ENCODE measurements at places on chromosomes 7 and 10.

- peak; percentile 15 for DNase-seq
- H3K4me1 ChIP-seq: no peaks in the 10 kb centered on the region
- peak overlapping the region; percentile 53 for H3K4me3 ChIP-seq
- peaks cover 7% of the 10 kb centered on the region for H3K27me3 ChIP-seq
- H3K36me3 ChIP-seq: no peaks in the 10 kb centered on the region
Observed at GRCh38 chr7:129144834-129145668, 544 bp downstream of the TSPAN33 start.

DNA sequence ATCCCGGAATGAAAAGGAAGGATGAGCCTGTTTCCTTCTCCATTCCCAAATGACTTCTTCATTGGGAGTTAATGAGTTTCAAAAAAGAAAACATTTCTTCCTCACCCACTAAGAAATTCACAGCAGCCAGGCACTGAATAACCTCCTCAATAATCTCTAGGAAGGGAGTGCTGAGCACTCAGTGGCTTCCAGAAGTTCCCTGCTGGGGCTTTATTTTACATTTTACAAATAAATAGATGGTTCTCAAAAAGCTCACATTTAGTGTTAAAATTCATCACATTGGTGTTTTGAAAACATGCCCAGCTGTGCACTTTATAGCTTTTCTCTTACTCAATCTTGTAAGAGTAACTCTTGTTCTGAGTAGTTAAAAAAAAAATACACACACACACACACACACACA, 148.9 kb upstream of the PFKP start:
- no peak overlapping the region for H3K27ac ChIP-seq
- no peak overlapping the region for H3K4me3 ChIP-seq
- no peaks in the 10 kb centered on the region for H3K27me3 ChIP-seq

- no peaks in the 10 kb centered on the region for H3K4me1 ChIP-seq
- no peak overlapping the region for H3K27ac ChIP-seq
- H3K4me3 ChIP-seq: no peak overlapping the region
- DNase-seq: no peak
- no peaks in the 10 kb centered on the region for H3K27me3 ChIP-seq
- H3K36me3 ChIP-seq: no peaks in the 10 kb centered on the region
Observed at GRCh38 chr7:29416276-29416937, 147.2 kb upstream of the PRR15 start.

GRCh38 chr7:30977222-30977621, 13.5 kb downstream of the GHRHR start:
- no peak for DNase-seq
- no peak overlapping the region for H3K27ac ChIP-seq
- no peak overlapping the region for H3K4me3 ChIP-seq
- H3K36me3 ChIP-seq: no peaks in the 10 kb centered on the region
- H3K27me3 ChIP-seq: no peaks in the 10 kb centered on the region

DNA sequence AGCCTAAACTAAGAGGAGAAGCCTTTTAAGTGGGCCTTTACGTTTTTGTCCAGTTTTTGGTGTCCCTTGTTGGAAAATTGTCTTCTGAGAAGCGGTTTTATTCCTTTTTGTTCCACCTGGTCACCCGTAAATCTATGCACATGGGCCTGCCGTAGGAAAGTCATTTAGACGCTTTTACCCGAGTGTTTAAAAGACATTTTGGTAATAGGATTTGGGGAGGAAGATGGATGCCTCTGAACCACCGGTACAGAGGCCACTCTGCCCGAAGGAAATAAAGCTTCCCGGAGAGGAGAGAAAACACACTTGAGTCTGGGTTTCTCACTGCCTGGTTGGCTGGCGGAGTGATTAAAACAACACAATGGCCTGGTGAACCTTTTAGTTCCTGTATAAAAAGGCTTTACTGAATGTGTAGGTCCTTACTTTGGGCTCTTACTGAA, 760 bp downstream of the THNSL1 start:
- peaks cover 17% of the 10 kb centered on the region for H3K4me1 ChIP-seq
- H3K27ac ChIP-seq: peak overlapping the region; percentile 93

GRCh38 chr7:127534636-127535035, 50.8 kb downstream of the GCC1 start:
- no peaks in the 10 kb centered on the region for H3K4me1 ChIP-seq
- no peak overlapping the region for H3K27ac ChIP-seq
- no peak for DNase-seq
- H3K36me3 ChIP-seq: no peaks in the 10 kb centered on the region

- no peak for DNase-seq
- H3K36me3 ChIP-seq: peaks cover 18% of the 10 kb centered on the region
- no peaks in the 10 kb centered on the region for H3K27me3 ChIP-seq
- H3K4me1 ChIP-seq: peaks cover 22% of the 10 kb centered on the region
Observed at GRCh38 chr7:75878312-75878768, 494 bp upstream of the RHBDD2 start.

DNA sequence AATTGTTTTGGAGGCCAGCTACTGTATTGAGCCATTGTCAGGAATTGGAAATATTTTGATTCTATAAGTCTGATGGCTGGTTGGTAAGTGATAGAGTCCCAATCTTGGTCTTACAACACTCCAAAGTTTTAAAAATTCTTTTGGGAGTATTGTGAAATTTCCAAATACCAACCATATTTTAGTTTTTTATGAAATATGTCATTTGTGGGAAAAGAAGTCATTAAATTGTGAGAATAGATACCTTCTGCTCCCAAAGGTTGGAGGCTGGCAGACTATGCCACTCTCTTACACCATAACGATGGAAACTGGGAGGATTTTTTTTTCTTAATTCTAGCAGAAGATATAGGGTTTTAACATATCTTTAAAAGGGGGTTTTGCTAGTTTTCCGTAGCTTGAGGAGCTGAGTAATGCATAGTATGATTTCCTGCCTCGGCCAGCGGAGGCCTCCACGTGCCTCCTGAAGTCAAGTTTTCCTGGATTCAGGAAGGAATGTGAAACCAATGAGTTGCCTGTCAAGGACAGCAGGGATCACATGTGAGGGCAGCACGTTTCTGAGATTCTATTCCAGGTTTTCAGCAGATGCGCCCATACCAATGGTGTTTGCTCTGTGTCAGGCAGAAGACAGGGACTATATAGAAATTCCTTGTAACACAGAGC, 92.2 kb upstream of the LAMB4 start:
- H3K27ac ChIP-seq: no peak overlapping the region
- DNase-seq: no peak
- no peaks in the 10 kb centered on the region for H3K27me3 ChIP-seq
- no peaks in the 10 kb centered on the region for H3K36me3 ChIP-seq
- H3K4me3 ChIP-seq: no peak overlapping the region

- no peak overlapping the region for H3K4me3 ChIP-seq
- H3K4me1 ChIP-seq: peaks cover 16% of the 10 kb centered on the region
- H3K27me3 ChIP-seq: no peaks in the 10 kb centered on the region
Observed at GRCh38 chr10:68828833-68829232, 1.5 kb downstream of the STOX1 start.

DNA sequence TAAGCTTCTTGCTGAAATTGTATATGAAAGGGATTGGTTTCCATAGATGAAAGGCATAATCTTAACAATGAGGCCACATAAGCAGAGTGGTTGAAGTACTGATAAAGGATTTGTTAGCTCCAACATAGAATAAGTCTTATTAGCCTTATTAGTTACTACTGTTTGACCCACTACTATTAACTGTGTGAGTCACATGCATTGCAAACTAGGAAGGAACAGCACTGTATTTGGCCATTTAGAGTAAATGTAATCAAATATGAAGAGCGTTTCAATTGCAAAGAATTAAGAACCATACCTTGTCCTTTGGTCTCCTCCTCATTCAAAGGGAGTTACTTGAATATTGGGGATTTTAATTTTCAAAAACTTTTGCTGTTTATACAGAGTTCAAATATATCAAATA, 428.9 kb downstream of the MDFIC start:
- no peaks in the 10 kb centered on the region for H3K4me1 ChIP-seq
- DNase-seq: no peak
- H3K36me3 ChIP-seq: no peaks in the 10 kb centered on the region
- H3K4me3 ChIP-seq: no peak overlapping the region

- H3K27me3 ChIP-seq: no peaks in the 10 kb centered on the region
- H3K4me3 ChIP-seq: no peak overlapping the region
- no peak overlapping the region for H3K27ac ChIP-seq
- H3K4me1 ChIP-seq: no peaks in the 10 kb centered on the region
Observed at GRCh38 chr7:54629771-54630170, 87.6 kb downstream of the VSTM2A start.

DNA sequence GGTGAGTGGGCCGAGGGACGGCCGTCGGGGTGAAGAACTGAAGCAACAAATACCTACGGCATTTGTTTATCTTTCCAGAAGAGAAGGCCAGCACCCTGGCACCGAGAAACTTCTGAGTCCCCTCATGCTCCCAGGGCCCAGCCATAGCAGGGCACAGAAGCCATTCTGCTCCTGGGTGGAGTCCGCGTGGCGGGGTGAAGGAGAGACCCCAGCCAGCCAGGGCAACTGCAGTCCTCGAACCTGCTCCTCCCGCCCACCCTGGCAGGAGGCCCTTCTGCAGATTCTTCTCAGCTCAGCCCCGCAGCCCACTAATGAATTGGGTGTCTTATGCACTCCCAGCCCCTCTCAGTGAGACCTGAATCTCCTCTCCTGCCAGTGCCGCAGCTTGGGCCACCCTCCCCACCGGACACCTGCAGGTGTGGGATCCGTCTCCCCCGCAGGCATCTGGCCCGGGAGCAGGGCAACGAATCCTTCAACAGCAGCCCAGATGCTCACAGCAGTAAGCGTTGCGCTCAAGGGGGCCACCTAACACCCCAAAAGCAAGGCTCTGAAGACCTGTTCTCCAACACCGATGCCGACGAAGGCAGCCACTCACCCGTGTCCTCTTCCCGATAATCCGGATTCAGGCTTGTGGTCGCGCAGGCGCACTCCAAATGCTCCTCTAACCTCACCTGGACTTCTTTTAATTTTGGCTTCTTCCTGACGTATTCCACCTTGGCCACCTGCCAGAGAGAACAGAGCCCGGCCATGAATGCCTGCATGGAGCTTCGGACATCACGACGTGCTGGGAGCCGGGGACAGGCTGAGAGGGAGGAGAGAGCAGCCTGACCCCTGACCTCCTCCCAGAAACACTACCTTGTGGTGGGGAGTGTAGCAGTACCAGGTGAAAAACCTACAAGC, 18.9 kb downstream of the PDGFA start:
- no peak overlapping the region for H3K27ac ChIP-seq
- no peaks in the 10 kb centered on the region for H3K27me3 ChIP-seq
- H3K4me1 ChIP-seq: no peaks in the 10 kb centered on the region

- no peaks in the 10 kb centered on the region for H3K36me3 ChIP-seq
- H3K27ac ChIP-seq: no peak overlapping the region
- H3K4me1 ChIP-seq: no peaks in the 10 kb centered on the region
- no peak for DNase-seq
- H3K4me3 ChIP-seq: no peak overlapping the region
Observed at GRCh38 chr10:132263866-132264265, 43.9 kb downstream of the STK32C start.

GRCh38 chr7:94482796-94483195, 26.8 kb upstream of the CASD1 start:
- no peak for DNase-seq
- H3K27me3 ChIP-seq: no peaks in the 10 kb centered on the region
- H3K36me3 ChIP-seq: no peaks in the 10 kb centered on the region
- H3K4me1 ChIP-seq: no peaks in the 10 kb centered on the region
- H3K4me3 ChIP-seq: no peak overlapping the region

- no peaks in the 10 kb centered on the region for H3K27me3 ChIP-seq
- H3K4me3 ChIP-seq: no peak overlapping the region
- no peak overlapping the region for H3K27ac ChIP-seq
- no peak for DNase-seq
Observed at GRCh38 chr10:76126607-76127527, 695.4 kb downstream of the LRMDA start.

- DNase-seq: no peak
- H3K36me3 ChIP-seq: no peaks in the 10 kb centered on the region
- H3K27ac ChIP-seq: no peak overlapping the region
- H3K27me3 ChIP-seq: no peaks in the 10 kb centered on the region
- no peak overlapping the region for H3K4me3 ChIP-seq
- H3K4me1 ChIP-seq: no peaks in the 10 kb centered on the region
Observed at GRCh38 chr7:154836021-154836448, 166.9 kb downstream of the PAXIP1 start.

DNA sequence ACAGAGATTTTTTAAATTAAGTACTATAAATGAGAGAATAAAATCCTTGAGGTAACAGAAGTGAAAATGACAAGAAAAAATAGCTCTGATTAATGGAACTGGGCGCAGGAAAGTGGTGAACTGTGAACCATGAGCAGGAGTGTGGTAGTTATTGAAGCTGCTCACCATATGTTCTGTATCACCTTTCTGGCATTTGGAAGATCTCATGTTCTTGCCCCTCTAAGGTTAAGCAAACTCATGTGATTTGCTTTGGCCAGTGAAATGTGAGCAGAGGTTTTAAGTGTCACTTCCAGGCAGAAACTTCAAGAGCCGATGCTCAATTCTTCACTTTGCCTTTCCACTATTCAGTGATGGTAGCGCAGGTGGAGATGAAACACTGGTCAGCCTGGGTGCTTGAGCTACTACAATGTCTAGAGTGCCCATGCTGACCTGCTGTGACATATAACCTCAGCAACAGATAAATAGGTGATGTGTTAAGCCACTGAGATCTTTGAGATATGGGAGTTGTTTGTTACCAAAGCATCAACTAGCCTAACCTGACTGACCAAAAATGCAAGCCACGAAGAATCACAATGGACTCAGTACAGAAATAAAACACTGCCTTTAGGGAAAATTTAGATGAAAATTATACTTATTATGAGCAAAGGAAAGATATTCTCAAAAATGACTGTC, 18.4 kb downstream of the MTPAP start:
- no peak overlapping the region for H3K4me3 ChIP-seq
- H3K36me3 ChIP-seq: peaks cover 15% of the 10 kb centered on the region
- no peaks in the 10 kb centered on the region for H3K4me1 ChIP-seq
- H3K27me3 ChIP-seq: no peaks in the 10 kb centered on the region
- no peak overlapping the region for H3K27ac ChIP-seq

DNA sequence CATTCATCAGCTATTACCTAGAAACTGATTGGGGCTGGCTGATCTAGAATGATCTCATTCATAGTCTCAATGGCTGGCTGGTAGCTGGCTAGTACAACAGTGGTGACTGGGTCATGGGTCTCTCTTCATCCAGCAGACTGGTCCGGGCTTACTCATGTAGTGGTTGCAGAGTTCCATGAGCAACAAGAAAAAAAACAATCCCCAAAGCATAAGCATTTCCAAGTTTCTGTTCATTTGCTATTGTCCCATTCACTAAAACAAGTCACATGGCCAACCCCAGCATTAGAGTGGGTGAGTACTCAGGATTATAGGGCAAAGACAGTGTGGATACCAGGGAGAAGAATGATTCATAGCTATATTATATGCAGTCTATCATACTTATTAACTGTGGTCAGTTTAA, 85.2 kb upstream of the SEMA3C start:
- H3K36me3 ChIP-seq: no peaks in the 10 kb centered on the region
- no peak for DNase-seq
- no peaks in the 10 kb centered on the region for H3K27me3 ChIP-seq
- no peak overlapping the region for H3K27ac ChIP-seq

GRCh38 chr10:129417870-129418269, 49.2 kb upstream of the MGMT start:
- no peak for DNase-seq
- no peaks in the 10 kb centered on the region for H3K4me1 ChIP-seq
- no peak overlapping the region for H3K27ac ChIP-seq
- H3K36me3 ChIP-seq: no peaks in the 10 kb centered on the region
- H3K27me3 ChIP-seq: no peaks in the 10 kb centered on the region

Measured in CD8-positive, alpha-beta memory T cell (primary cell).